ENCODE measurements at places on chromosomes 6 and 20.

GRCh38 chr20:9508696-9509178, 5.7 kb upstream of the LAMP5 start:
- ATAC-seq = no peak

GRCh38 chr20:6341491-6341890, 218.7 kb upstream of the FERMT1 start:
- ATAC-seq = no peak

- ATAC-seq = no peak
Measured at GRCh38 chr6:169380493-169380892, 126.8 kb upstream of the THBS2 start.

DNA sequence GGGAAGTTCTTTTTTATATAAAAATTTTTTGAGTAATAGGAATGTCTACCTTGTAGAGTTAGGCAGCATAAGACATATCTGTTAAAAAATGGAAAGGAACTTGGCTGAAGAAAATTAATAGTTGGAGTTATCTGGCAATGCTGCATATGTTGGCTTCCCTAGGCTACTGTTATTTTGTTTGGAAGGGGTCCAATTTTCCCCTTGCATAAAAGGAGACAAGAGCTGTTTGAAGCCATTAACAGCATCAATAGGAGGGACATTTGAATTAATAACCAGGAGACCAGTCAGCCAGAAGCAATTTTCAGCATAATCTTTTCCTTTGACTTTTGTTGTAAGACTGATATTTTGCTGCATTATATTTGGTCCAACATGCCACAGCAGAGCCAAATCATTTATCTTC, 80.9 kb upstream of the TAB2 start:
- no peak for ATAC-seq

DNA sequence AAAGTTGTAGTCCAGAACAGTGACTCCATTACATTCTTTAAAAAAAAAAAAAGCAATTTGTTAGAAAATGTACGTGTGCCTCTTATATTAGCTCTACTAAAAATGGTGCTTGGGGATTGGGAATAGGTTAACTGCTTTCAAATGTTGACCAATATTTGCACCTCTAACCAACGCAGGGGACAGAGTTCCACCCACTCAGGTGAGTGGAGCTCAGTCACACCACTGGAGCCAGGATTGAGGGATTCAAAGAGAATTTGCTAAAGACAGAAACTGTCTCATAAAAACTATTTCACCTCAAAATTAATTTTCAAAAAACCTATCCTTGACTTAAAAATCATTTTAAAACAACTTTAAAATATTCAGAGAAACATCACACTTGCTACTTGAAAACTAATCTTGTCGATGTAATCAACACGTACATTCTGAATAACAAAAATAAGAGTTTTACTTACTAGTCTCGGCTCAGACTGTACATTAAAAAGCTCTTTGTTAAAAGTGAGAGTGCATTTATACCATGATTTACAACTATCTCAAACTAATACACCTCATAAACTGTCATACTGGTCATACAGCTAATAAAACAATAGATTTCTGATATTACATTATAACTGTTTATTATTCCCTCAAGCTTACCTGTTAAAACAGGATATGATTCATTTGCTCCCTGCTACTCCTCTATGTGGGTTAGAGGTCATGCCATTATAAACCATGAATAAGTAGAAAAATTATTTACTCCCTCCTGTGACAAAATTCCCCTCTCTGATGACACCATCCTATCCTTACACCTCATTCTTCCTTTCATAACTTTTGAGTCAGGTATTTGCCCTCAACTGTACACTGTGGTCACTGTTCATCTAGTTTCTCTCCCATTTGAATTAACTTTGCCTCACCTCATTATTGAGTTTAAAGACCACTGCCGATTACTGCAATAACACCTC, 88.6 kb downstream of the PDE10A start:
- no peak for ATAC-seq

GRCh38 chr20:43066125-43066524, 123.6 kb downstream of the PTPRT start:
- ATAC-seq = no peak

- ATAC-seq = peak; percentile 18
Measured at GRCh38 chr6:113365191-113365590, 492.0 kb upstream of the MARCKS start.

GRCh38 chr20:46865824-46866223, 28.8 kb upstream of the EYA2 start:
- no peak for ATAC-seq

DNA sequence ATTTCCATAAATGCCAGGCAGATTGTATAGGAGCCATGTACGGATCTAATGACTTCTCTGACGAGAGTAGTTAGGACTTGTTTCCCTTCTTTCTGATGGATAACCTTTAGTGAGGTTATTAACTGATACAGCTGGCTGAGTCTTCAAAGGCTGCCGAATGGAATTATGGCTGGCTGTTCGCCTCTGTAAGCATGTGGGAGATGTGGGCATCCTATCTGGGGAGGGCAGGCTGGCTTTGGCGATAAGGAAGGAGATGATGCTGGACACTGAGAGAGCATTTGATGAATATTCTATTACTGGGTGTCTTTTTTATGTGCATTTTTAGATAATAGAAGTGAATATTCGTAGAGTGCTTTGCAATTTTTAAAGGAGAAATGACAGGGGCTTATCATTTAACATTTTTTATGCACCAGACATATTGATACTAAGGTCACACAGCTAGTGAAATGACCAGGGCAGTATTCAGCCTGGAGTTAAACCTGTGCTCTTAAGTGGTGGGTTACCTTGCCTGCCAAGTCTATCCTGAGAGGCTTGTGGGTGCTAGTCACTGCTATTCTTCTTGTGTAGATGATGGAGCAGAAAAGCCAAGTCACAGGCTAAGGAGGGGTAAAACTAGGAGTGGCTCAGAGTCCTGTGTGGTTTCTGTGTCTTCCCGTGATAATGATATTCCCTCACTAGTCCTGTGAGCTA, 3.1 kb downstream of the PBOV1 start:
- no peak for ATAC-seq

DNA sequence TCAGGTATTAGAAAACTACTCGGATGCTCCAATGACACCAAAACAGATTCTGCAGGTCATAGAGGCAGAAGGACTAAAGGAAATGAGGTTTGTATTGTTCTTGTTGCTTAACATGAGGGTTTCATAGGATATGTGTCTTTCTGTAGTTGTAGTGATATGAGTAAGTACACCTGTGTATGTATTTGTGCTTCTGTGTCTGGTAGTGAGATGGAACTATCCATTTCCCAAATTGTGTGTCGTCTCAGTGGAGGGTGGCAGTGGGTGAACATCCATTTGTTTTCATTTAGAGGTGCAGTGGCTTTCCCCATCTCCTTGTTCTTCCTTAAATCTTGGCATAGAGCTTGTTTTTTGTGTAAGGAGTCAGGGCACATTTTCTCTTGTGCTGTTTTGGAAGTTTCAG, 8.2 kb downstream of the ASXL1 start:
- ATAC-seq = no peak
